Activated CD4-positive, CD25-positive, alpha-beta regulatory T cell (primary cell): ENCODE measurements at places on chromosomes 12 and 14.

DNA sequence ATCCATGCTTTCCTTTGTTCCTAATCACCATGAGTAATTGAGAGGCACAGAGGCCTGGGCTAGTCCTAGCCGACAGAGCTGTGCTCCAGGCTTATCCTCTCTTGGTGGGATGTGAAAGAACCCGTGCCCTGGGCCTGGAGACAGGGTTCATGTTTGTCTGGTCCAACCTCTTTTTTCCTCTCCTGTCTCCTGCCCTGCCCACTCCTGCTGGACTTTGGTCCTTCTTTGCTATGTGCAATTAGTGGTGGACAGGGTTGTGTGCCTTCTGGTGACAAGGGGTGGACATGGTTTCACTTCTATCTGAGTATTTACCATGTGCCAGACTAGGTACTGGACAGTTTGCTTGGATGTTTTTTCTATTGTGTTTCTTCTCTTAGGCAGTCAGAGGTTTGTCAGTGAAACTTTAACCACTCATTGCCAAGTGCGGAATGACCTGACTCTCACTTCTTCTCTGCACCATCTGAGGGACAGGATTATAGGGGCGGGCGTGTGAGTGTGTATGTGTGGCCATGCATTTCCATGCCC lies 126.1 kb downstream of the SMOC1 start:
- no peak for DNase-seq

- peak; percentile 1 for DNase-seq
These were observed 50.4 kb downstream of the DYRK2 start for GRCh38 chr12:67698672-67699581.

- no peak for DNase-seq
These were observed 14.3 kb upstream of the GTF2A1 start for GRCh38 chr14:81235096-81235495.

- DNase-seq, result no peak
These were observed 80.9 kb downstream of the DENND5B start for GRCh38 chr12:31510034-31510433.

GRCh38 chr12:3091038-3091319 lies 13.8 kb downstream of the TSPAN9 start:
- no peak for DNase-seq

GRCh38 chr14:21768116-21768874 lies 94.7 kb upstream of the OR4E1 start:
- DNase-seq, result no peak

DNA sequence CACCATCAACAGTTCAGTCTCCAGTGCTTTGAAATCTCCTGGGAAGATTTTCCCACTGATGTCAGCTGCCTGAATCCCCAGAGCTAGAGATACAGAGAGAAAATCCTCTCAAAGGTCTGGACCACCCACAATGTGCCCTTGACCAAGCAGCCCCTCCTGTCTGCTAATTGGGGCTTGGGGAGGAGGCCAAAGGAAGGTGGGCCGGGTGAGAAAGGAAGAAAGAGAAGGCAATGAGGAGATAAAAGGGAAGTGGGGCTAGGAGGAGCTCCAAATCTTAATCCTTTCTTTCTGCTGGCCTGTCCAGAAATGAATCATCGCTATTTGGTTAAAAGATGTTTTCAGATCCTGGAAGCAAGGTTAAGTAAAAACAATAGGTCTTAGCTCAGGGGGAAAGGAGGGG lies 322.9 kb downstream of the BCL11B start:
- no peak for DNase-seq

DNA sequence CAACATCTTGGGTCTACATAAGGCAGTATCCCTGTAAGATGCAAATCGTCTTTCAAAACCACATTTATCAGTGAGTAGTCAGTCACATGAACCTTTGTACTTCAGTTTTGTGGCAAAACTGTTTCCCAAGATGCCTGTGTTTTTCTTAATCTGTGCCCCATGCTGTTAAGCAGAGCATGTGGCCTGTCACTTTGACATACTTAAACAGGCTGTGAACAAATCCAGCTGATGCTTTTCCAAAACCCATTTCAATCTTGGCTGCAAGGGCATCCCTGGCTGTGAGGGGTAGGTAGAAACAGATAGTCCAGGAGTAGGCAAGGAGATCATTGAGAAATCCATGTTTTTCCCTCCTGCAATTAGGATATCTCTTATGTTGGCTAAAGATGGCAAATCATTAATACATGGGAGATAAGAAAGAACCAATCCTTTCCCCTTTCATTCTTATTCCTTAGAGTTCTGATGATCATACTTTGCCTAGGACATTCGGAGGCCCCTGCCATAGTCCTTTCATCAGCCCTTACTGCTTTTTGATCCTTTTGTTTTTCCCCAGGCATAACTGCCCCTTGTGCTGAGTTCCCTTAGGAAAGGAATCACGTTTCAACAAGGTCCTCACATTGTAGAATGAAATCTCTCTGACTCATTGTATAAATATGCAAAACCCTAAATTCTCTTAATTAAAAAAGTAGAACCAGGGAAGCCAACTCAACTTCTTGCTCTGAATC lies 121.1 kb upstream of the EEA1 start:
- DNase-seq, result no peak

- no peak for DNase-seq
These were observed 46.2 kb downstream of the ANO2 start for GRCh38 chr12:5898874-5899273.

DNA sequence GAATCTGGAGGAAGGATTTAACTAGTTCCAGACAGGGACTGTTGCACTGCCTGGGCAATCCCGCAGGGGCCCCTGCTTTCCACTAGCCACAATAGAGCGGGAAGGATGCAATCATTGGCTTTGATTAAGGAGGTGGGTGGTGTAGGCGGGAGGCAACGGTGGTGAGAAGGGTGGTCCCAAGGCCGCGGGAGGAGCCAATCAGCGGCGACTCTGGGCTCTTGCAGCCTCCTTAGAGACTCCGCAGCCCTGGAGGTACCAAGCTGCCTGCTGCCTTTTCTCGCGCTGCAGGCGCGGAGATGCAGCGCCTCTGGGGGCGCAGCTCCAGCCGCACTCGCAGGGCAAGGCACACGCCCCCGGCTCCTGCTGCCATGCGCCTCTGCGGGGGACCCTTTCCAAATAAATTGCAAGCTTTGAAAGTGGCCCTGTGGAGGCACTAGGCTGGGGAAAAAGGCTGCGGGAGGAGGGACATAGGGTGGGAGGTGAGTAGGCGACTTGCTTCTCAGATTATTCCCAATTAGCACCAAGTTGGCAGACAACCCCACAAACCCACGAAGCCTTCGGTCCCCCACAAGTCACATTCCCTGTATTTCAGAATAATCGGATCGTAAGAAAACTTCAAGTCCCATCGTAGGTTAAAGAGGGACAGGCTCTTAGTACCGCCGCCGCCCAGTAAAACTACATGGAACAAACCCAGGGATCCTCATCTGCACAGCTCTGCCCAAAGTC lies 858 bp upstream of the KCNA1 start:
- DNase-seq, result no peak

- no peak for DNase-seq
These were observed 177.4 kb upstream of the HIF1A start for GRCh38 chr14:61517911-61518384.

DNA sequence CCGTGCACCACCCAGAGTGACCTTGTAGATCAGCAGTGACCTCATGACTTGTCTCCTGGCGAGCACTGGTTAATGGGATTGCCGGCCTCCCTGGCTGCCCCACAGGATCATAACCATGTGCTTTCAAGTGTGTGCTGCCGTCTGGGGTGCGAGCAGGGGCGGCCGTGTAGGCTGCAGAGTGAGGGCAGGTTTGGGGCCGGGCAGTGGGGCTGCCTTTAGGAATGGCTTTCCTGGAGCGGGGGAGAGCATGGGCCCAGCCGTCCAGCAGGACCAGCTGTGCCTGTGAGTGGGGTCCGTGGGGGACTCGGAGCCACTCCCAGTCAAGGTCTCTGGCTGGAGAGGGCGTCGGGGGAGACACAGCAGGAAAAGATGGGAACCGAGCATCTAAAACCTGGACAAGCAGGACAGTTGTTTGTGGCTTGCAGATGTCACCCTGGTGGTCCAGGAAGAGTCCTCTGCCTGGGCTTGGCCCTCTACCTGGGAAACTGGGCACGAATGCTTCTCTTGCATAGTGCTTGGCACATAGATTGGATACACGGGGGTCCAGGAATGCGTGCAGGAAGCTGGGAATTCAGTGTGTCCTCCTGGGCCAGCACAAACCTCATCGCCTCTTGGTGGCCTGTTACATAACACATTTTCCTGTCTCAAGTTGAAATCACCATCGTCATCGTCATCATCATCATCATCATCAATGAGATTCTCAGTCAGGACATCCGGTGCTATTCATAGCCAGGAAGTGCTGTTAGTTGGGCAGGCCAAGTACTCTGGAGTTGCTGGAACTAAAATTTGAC lies 96.0 kb downstream of the ADGRD1 start:
- DNase-seq, result no peak

- DNase-seq, result no peak
These were observed 181.9 kb upstream of the ARHGAP5 start for GRCh38 chr14:31895206-31895605.

GRCh38 chr12:45244561-45245343 lies 28.9 kb downstream of the ANO6 start:
- no peak for DNase-seq

GRCh38 chr14:73723797-73724661 lies 9.8 kb upstream of the PNMA1 start:
- DNase-seq, result no peak

DNA sequence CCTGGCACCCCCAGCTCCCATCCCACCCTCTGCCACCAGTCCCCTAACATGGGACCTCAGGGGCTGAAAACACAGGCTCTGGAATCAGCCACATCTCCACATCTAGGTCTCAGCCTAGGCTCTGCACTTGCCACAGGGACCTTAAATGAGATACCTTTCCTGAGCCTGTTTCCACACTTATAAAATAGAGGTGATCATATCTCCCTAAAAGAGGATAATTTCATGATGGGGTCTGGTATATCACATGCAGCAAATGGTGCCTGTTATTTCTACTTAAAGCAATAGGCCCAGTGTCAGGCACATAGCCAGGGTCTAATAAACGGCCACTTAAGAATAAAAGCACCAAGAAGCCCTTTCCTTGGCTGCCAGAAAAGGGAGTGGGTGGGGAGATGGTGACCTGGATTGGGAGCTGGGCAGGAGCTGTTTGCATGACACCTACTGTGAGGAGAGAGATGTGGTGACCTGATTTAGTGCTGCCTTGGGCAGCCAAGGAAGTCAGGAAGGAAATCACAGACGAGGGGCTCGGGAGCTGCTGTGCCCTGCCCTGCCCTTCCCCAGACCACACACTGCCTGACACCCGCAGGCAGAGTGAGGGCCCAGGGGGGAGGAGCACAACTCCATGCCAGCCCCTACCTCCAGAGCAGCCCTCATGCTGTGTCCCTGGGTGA lies 71.2 kb downstream of the IRF2BPL start:
- no peak for DNase-seq

DNA sequence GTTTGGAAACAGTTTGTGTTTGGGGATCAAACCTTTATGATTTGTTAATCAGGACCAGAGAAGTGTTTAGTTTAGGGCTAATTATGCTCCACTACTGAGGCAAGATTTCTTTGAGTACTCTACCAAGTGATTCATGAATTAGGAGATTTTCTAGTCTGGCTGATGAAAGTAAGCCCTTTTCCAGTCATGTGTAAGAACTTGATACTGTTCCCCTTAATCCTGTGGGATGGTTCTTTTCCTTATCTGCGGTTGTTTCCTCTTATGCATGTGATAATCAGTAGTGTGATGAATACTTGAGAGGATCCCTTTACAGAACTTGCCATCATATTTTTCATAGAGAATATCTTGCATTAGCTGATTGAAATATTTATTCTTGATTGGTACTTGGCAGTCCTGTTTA lies 42.1 kb downstream of the DYRK2 start:
- DNase-seq, result no peak

- DNase-seq, result no peak
These were observed 80.9 kb upstream of the SLC38A2 start for GRCh38 chr12:46453428-46453827.

DNA sequence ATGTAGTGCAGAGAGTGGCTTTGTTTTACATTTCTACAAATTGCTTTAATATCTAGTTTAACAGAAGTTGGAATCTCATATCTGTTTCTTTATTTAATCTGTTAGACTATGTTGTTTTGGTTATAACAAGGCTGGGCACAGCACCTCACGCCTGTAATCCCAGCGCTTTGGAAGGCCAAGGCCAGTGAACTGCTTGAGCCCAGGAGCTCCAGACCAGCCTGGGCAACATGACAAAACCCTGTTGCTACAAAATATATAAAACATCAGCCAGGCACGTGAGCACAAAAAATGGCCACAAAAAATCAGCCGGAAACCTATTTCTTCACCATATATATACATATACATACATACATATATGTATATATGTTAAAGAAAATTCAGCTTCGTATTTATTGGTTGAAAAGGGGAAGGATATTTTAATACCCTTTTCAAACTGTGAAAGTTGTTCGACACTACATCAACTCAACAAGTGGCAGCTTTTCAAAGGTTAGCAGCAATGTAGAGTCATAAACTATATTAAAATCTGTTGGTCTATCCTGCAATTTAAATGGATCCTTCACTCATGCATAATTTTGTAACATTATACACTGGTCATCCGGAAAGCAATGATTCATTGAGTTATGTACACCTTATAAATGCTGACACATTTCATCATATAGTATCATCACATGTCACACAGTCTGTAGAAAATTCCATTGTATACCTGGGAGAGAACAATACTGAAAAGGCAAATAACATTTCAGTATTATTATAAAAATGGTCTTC lies 7.1 kb downstream of the NR2C1 start:
- no peak for DNase-seq

- DNase-seq, result no peak
These were observed 53.1 kb downstream of the EIF2S3B start for GRCh38 chr12:10558789-10559188.

DNA sequence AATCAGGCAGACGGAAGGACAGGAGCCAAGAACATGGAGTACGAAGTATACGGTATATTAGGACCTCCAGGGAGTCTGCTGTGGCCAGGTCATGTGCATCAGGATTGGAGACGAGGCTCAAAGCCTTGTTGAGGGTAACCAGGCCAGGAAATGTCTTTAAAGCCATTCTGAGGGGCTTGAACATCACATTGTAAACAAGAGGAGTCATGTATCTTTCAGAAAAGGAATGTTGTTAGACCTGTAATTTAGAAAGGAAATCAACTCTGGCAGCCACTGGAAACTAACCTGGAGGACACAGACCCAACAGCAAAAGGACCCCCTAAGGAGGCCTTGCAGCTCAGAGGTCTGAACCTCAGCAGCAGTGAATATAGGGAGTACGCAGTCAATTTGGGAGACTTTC lies 7.5 kb downstream of the MAP3K9 start:
- no peak for DNase-seq

GRCh38 chr12:112167718-112168525 lies 42.6 kb downstream of the TRAFD1 start:
- DNase-seq, result no peak
